ENCODE measurements at places on chromosomes 4 and X.

GRCh38 chrX:1500701-1501624, 36.0 kb downstream of the P2RY8 start:
- DNase-seq = peak; percentile 46

GRCh38 chrX:41302370-41302769, 31.6 kb upstream of the DDX3X start:
- DNase-seq = no peak

GRCh38 chr4:136939781-136940180, 592.5 kb downstream of the PCDH18 start:
- no peak for DNase-seq

DNA sequence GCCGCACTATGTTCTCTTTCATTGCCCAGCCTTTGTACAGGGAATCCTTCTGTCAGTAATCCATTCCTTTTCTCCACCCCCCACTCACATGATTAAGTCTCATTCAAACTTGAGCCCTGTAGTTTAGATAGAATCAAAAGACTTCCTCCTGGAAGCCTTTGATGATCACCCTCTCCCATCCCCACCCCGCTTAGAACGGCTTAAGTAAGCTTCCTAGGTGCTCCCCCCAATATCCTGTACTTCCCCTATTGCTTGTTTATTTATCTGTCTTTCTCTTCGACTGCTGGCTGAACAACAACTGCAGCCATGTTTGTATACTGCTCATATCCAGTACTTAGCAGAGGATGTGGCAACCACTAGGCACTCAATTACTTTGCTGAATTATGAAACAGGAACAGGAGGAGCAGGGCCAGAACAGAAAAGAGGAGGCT, 38.5 kb upstream of the GPC3 start:
- no peak for DNase-seq

- DNase-seq = no peak
These were observed 33.2 kb upstream of the YTHDC1 start for GRCh38 chr4:68383115-68383514.

DNA sequence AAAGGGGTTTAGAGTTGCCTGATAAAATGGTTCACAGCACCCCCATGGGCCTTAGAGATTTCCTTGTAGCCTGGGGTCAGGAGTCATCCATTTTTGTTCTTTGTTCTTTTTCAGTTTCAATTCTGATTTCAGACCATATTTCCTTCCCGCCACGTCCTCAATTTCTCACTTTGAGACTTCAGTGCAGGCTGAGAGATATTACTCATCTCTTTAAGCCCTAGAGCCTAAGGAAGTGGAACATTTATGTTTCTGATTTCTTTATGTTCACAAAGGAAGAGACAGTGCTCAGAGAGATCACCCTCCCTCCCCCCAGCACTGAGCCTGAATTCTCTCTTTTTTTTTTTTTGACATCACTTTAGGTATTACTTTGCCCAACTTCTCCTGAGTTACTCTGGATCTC, 56.3 kb downstream of the MSN start:
- peak; percentile 49 for DNase-seq

DNA sequence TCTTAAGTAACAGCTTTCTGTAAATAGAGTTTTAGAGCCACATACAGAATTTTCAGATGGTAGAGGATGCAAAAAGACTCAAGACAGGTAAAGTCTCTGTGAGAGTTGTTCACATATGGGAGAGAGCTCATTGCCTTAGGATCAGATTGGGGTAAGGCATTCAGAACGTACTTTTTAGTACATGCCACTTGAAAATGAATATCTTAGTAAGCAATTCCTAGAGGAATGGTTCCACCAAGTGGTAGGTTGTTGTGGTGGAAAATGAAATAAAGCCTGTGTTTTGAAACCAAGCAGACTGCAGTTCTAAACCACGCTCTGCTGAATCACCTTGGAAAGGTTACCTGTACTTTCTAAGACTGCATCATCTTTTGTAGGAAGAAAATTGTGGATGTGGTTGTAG, 547.0 kb upstream of the LCORL start:
- DNase-seq = no peak

DNA sequence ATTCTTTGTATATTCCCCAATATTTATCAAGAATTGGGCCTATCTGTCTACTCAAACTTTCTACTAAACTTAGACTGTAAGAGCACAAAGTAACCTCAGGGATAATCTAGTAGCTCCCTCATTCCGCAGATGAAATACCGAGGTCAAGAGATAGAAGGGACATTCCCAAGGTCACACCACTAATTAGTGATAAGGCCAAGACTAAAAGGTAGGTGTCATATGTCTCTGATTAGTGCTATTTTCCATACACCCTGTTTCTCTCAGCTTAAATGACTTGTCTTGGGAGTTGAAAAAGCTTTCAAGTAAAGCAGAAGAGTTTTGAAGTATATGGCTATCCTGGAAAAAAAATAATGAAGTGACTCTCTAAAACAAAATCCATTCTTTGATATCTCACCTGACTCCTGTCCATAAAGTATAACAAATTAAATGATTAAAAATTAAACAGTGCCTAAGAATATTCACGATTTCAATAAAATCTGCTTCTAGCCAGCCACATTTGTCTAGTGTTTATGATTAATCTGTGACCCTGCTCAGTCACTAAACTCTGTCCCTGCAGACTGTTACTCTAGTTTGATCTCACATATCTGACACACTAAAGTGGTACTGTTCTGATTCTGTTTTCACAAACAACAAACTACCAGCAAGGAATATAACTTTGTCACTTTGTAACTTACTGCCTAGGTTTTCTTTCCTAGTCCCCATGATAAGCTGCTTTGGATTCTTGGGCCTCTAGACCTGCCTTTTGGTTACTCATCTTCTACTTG, 10.3 kb downstream of the GPR174 start:
- DNase-seq = no peak

DNA sequence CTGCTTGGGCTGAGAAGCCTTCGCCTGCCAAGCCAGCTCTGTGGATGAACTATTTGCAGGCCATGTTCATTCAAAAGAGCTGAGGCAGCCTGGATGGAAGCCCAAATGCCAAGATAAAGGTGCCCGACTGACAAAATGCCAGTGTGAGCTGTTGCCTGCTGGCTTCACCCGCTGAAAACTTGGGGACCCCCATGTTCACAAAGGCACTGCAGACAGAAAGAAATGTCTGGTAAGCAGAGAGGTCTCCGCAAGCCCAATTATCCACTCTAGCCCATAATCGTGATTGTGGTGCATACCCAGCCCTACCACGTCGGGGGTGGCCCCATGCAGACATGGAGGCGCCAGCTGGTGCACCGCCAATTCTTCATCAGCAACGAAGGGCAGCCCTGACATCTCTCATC, 13.0 kb upstream of the SMIM20 start:
- no peak for DNase-seq

GRCh38 chr4:156475322-156475721, 496.3 kb downstream of the PDGFC start:
- DNase-seq = no peak

DNA sequence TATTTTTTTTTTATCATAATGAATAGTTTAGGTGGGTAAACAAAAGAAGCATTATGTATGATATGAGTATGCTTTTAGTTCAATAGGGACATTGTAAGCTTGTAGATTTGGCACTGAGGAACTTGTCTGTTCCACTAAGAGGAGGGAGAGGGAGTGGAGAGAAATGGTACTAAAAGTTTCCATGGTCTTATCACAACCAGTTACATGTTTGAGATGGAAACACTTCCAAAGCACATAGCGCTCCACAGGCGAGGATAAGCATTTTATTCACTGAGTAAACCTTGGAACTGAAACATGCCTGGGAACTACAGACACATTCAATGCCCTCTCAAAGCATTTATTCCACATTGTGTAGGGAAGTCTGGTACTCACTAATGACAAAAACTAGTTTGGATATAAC, 15.5 kb downstream of the MYOZ2 start:
- DNase-seq = no peak

GRCh38 chrX:7647831-7648230, 195.1 kb upstream of the VCX start:
- DNase-seq = no peak

DNA sequence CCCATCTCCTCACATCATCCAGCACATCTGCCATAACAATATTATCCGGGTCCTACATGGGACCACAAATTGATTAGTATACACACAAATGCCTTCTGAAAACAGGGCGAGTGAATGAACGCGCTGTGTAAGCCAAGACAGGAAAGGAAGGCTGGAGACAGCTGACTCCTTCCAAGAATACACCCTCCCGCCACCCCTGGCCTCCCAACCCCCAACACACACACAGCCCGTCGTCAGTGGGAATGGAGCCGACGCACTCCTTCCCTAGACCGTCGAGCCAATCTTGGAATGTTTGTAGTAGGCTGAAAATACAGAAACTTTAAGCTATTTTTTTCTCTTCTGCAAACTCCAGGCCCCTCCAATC, 319 bp upstream of the MAGEH1 start:
- DNase-seq = no peak

- no peak for DNase-seq
These were observed 226.4 kb upstream of the CASK start for GRCh38 chrX:42149765-42150164.

DNA sequence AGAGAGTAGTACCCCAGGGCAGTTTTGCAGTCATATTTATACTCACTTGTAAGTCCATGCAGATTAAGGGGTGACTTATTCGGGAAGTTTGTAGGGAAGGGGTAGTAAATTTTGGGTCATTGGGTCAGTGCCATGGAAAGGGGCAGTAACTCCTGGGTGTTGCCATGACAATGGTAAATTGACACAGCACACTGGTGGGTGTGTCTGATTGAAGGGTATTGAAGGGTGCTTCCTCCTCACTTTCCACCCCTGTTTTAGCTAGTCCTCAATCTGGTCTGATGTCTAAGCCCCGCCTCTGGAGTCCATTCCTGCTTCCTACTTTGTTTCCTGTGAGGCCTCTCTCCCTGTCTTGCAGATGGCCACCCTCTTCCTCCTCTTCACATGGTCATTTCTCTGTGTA, 11.9 kb downstream of the ODAPH start:
- DNase-seq = no peak

- DNase-seq = no peak
These were observed 34.1 kb downstream of the NAT8L start for GRCh38 chr4:2093265-2093664.

- DNase-seq = no peak
These were observed 1912.7 kb upstream of the TENM3 start for GRCh38 chr4:180330521-180330920.

DNA sequence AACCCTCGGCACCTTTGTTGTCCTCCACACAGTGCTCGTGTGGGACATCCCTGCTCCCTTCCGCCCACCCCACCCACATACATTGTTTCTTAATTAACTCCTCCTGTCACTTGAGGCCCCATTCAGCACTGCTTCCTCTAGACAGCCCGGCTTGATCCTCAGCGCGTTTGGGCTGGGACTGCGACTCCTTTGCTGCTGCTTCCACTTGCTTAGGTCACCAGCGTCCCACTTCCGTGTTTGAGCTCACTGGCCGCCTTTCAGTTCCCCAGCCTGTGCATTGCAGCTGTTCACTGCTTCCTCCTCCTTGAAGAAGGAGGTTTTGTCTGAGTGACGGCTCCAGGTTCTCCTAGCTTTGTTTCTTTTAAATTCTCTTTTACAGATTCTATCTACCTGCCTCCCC, 16.1 kb downstream of the RNF4 start:
- peak; percentile 67 for DNase-seq

DNA sequence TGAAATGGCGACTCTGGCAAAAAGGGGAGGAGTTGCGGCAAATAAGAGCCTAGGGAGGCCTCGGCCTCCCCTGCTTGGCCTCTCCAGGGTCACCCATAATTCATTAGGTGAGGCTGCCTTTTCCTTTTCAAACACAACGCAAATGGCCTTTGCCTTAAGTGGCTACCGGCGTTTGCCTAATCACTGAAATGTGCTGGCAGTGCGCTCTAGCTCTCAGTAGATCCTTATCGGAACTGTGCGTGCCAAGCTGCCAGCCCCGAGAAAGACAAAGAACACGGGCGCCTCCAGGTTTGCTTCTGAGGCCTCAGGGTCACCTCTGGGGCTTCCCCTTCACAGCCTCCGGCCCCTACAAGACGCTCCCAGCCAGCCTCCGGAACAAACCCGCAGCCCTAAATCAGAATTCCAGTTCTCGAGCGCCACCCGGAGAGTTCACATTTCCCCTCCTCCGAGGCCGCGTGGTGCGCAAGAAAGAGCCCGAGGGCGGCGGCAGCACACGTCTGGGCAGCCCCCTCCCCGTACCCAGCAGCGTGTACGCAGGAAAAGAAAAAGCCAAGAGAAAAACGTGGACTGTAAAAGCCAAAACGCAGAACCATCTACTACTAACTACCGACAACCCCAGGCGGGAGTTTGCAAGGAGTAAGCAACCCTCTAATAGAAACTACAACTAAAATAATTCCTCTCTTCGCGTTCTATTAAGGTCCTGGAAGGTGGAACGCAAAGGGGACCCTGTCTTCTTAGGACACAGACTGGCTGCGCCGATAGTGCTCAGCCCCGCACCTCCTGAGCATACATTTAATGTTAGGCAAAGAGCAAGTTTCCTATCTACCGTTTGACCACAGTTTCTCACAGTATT, 76.5 kb upstream of the BCOR start:
- DNase-seq = peak; percentile 45

- DNase-seq = no peak
These were observed 622.1 kb downstream of the SPRY1 start for GRCh38 chr4:124018383-124019317.

DNA sequence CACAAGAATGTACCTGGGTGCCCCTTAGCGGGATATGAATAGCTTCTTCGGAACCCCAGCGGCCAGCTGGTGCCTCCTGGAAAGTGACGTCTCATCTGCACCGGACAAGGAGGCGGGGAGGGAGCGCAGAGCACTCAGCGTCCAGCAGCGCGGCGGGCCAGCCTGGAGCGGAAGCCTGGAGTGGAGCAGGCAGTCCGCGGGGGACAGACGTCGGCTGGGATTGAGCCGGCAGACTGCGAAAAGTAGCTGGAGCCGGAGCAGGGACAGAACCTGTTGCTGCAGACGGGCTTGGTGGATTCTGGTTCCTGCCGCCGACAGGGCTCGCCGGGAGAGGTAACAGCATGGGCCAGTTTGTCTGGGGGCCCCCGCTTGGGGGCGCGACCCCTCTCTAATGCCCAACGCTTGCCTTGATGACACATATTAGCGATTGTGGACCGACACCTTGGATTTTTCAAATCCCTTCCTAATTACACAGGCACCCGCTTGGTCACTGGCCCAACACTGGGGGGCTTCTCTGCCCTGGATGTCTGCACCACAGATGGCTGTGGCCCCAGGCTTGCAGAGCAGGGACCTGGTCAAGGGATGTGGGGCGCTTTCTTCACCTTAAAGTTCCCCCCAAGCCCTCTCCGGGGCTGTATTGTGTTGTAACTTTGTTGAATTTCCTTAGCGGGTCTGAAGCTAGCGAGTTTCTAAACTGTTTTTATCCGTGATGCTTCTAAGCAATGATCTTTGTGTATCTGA, at the start of gene NPFFR2:
TSS of gene NPFFR2 (plus strand) at position 133 of the 741 bp plus-strand sequence. CDS start 96,592 bp downstream, outside the sequence.
- no peak for DNase-seq

- no peak for DNase-seq
These were observed 55.8 kb downstream of the FGF16 start for GRCh38 chrX:77502951-77503525.

GRCh38 chrX:69293776-69294601, 128.7 kb upstream of the PJA1 start:
- no peak for DNase-seq

DNA sequence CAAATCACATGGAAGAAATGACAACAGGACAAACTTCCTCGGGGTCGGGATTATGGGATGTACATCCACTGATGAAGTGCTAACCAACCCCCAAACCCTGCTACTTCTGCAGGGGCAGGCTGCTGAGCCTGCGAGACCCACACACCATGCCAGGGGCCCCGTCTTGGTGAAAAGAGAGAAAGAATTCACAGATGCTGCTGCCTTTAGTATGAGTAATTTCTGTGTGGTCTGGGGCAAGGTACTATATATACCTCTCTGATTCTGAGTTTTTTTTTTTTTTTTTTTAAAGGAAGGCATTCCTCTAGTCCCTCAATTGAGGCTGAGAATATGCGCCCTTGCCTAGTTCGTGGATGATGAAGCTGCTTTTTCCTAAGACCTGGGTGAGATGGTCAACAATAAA, 24.8 kb downstream of the PDHA1 start:
- DNase-seq = no peak
